Stimulated activated CD8-positive, alpha-beta memory T cell treated with anti-CD3 and anti-CD28 coated beads, Interleukin-7, amount 100 ng/mL, for 1 hour (primary cell): ENCODE measurements at places on chromosomes 4 and X.

DNA sequence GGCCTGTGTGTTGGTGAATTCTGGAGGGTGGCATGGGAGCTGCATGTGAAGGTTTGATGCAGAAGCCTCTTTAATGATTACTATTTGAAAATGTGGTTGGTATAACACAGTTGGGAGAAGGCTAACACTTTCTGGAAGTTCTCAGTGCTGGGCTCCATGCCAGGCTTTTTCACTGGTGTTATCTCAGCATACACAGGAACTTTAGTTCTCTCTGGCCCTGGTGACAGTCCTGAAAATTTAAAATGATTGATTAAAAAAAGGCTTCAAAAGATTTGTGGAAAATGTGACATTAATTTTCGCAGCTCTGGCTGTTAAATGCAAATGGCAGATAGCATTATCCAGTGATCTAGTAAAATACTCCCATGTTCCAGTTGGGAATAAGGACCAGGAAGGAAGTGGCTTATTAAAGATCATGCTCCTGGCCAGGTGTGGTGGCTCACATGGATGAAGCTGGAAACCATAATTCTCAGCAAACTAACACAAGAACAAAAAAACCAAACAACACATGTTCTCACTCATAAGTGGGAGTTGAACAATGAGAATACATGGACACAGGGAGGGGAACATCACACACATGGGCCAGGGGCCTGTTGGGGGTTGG, 36.6 kb downstream of the DIPK2B start:
- no peak for DNase-seq

DNA sequence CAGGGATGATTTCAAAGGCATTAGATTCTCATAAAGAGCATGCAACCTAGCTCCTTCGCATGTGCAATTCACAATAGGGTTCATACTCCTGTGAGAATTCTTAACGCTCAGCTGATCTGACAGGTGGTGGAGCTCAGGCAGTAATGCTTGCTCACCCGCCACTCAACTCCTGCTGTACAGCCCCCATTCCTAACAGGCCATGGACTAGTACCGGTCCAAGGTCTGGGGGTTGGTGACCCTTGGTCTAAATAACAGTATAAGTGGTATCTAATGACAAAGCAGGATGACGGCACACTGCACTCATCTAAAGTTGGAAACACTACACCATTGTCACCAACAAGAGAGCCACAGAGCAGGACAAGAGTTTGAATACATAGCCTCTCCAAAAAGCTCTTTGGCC, 28.5 kb downstream of the ADGRA3 start:
- no peak for DNase-seq

- DNase-seq, result no peak
Observed at GRCh38 chr4:7374571-7374970, 60.2 kb downstream of the PSAPL1 start.

GRCh38 chr4:155687380-155687982, 20.8 kb downstream of the GUCY1A1 start:
- DNase-seq, result no peak

GRCh38 chrX:144801786-144802185, 445.5 kb upstream of the SPANXN1 start:
- DNase-seq, result no peak

GRCh38 chrX:25531096-25531495, 515.3 kb upstream of the ARX start:
- no peak for DNase-seq

DNA sequence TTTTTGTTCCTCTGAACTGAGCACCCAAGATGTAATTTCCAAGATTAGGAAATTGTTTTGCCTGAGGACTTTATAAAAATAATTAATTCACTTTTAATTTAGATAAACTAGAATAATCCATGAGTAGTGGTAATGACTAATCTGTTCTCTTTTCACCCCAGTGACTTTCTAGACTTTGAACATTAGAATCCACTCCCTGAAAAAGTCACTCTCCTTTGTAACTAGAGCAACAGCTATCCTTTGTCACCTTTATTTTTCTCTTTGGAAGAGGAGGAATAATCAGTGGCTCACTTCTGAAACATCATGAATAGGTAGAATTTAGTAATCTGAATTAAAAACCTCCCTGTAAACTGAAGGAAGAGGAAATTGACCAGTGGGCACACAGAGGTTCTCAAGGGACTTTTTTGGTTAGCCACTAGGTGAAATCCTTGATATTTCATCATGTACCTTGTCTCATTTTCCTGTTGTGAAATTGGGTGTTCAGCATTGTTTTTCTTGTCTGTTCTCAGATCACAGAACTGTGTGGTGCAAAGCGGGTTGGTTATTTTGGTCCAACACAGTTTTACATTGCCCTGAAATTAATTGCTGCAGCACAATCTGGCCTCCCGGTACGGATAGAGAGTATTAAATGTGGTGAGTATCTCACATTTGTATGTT, 59.4 kb downstream of the REPS2 start:
- DNase-seq, result no peak

DNA sequence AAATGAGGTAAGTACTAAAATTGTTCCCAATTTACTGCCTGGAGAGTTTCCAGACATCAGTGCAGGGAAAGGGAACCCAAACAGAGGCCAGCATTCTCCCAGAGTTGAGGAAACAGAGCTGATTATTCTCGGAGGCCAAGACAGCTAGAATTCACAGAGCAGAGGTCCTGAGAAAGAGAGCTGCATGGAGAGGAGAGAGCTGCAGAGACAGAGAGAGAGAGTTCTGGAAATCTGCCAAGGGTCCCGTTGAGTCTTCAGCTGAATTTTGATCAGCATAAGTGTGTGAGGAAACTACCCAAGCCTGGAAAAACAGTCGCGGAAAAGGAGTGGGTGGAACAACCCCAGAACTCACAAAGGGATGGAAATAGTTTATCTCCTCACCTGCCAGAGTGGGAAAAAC, 43.8 kb upstream of the GPR173 start:
- no peak for DNase-seq

- DNase-seq, result no peak
Observed at GRCh38 chrX:153727123-153727931, 2.7 kb downstream of the ABCD1 start.

DNA sequence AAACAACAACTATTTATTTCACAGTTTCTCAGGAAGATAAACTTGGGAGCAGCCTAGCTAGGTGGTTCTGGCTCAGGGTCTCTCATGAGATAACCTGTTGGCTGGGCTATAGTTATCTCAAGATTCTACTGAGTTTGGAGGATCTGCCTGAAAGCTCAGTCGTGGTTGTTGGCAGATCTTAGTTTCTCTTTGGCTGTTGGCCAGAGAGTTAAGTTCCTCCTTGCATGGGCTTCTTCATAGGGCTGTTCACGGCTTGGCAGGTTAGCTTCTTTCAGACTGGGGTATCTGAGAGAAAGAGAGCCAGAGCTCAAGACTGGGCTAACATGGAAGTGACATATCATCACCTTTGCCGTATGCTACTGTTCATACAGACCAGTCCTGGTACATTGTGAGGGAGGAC, 28.7 kb downstream of the SEC24B start:
- no peak for DNase-seq

DNA sequence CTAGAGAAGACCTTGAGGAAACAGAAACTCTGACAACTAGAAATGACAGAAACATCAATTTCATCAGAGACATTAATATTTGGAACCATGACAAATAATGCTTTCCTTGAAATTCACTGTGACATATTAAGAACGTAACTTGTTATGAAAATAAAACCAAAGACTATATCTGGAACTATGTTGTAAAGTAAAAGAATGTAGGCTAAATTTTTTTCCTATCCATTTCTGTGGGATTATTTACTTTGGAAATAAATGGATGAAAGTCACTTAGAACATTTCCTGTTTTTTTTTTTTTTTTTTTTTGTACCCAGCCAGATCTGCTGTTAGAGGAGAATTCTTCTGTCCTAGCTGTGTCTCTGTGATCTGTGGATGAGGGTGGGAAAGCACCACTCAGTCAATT, 255.9 kb downstream of the SPRY1 start:
- DNase-seq, result no peak

GRCh38 chrX:137052643-137053235, 18.9 kb upstream of the GPR101 start:
- DNase-seq, result no peak

- no peak for DNase-seq
Observed at GRCh38 chr4:3145234-3145924, 70.9 kb downstream of the HTT start.

- DNase-seq, result no peak
Observed at GRCh38 chr4:16489226-16489625, 263.0 kb upstream of the TAPT1 start.

DNA sequence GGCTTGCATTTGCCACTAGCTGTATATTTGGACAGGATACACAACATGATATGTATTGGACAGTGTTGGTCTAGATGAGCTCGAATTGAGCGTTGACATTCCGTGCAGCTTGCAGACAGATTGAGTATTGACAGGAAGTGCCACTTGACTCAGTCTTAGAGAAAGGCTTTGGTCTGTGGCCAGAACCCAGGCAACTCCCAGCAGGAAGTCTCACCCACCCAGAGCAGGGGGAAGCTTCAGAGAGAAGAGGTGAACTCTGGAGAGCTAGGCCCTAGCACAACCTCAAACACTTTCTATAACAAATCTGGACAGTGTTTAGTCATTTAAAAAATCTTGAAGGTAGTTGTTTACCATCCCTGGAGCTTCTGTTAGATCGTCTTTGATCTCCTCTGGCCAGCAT, 280.5 kb downstream of the FBXW7 start:
- no peak for DNase-seq

DNA sequence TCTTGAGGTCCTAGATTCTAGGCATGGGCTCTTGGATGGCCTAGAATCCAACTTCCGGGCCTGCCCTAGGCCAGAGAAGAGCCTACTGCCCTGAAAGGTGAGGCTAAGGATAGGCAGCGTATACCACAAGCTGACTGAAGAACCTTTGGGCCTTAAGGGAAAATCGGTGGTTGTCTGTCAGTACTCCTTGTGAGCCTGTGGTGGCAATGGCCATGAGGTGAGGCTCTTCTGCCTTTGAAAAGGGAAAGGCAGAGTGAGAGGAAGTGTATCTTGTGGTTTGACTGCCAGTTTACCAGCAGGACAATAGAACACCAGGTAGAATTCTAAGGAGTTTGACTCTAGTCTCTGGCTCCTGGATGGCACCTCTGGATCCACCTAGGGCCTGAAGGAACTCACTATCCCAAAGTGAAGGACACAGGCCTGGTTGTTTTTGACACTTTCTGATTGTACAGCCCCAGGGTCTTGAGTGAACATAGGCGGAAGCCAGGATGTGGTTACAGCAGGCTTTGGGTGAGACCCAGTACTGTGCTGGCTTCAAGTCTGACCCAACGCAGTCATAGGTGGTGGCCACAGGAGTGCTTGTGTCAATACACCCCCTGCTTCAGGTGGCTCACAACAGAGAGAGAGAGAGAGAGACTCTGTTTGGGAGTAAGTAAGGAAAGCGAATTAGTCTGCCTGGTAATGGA, 20.9 kb downstream of the ITIH6 start:
- no peak for DNase-seq

DNA sequence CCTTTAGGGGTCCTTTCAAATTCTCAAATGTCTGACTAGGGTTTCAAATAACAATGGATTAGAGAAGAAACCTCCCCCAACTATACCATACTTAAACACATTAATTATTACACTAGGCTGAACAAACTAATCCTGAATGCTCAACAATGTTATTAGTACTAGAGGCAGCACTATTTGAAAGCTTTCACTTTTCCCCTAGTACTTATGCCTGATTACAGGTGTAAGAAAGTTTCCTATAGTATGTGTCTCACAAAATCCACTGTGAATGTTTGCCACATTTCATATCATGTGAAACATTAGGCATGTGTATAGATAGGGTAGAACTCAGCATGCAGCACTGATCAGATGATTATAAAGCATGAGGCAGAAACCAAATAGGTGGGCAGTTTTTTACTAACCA, 336.2 kb downstream of the ZNF674 start:
- no peak for DNase-seq

GRCh38 chr4:52371841-52372240, 287.3 kb downstream of the USP46 start:
- DNase-seq, result no peak

- no peak for DNase-seq
Observed at GRCh38 chr4:185730849-185731608, 81.0 kb downstream of the SORBS2 start.

- no peak for DNase-seq
Observed at GRCh38 chr4:25818876-25819275, 43.9 kb downstream of the SEL1L3 start.

DNA sequence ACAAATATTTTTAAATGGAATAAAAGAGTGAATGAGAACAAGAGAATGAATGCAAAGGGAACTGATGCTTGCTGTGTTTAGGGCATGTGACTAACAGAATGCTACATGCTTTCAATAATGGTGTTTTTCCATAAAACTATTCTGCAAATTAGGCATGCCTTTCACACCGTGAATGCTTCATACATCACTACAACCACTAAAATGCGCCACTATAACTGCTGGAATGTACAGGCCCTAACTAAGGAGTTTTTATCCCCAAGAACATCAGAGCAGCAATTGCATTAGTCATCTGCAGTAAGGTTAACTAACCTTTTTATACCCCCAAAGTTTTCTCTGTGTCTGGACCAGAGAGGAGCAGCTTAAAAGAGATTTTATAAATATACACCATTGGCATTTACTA, 190.4 kb downstream of the ARAP2 start:
- no peak for DNase-seq

- no peak for DNase-seq
Observed at GRCh38 chr4:80036949-80037685, 35.9 kb downstream of the ANTXR2 start.

DNA sequence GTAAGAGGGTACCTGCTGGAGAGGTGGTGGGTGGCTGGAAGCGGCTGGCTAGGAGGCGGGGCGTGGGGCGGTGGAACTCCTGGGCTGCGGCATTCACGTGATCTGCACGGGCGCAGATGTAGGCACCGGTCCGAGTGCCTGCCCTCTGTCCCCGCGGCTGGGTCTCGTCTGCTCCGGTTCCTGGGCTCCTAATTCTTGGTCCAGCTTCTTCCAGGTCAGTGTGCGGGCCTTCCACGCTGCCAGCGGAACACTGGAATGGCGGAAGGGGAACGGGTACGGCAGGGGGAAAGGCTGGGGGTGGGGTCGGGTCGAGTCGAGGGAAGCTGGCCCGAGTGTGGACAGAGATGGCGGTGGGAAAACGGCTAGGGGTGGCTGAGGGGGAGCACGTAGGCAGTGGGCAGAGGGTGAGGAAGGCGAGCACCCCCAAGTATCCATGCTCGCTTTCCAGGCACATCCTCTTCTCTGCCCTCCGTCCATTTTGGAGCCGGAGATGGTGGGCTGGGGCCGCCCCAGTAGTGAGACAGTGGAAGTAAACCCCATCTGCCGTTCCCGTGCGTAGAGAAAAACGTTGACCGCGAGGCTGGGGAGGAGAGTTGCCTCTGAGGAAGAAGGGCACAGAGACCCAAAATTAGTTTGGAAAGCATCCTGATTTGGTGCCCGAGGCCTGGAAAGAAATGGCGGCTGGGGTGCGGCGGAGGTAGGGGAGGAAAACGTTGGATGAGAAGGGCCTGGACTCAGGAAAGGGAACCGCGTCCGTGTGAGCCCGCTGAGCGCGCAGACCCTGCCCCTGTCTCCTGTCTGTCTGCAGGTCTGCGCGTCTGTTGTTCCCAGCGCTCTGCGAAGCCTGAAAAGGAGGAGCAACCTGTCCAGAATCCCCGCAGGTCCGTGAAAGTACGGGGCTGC, at the start of gene TCEAL4:
TSS of gene TCEAL4 (plus strand) at position 105 of the 903 bp plus-strand sequence. CDS start 1,161 bp downstream, outside the sequence.
- no peak for DNase-seq

GRCh38 chr4:54332542-54332941, 103.4 kb downstream of the PDGFRA start:
- no peak for DNase-seq

GRCh38 chrX:85244450-85245211, 840 bp downstream of the ZNF711 start:
- no peak for DNase-seq

- DNase-seq, result no peak
Observed at GRCh38 chr4:93751411-93751810, 77.1 kb upstream of the ATOH1 start.
